Hair follicle dermal papilla cell (primary cell): ENCODE measurements at places on chromosomes 2 and 18. TPM values are rescaled to one million over a fixed set of nuclear protein-coding genes. Genes with fewer than 3 reads are reported as not detected.

The ZNF396 gene
- 1.1 and 1.2 TPM in 2 replicates for total RNA-seq

The SLC16A14 gene
- under 0.01 TPM in 1 of 2 replicates, not detected in the other for total RNA-seq

The SESTD1 gene
- 27.6 and 33.1 TPM in 2 replicates for total RNA-seq

The ALK gene
- total RNA-seq, result 0.12 and 0.16 TPM in 2 replicates

The MYOM1 gene
- 0.32 and 0.36 TPM in 2 replicates for total RNA-seq

The RAPGEF4 gene
- 0.61 and 2.8 TPM in 2 replicates for total RNA-seq

The DSC2 gene
- total RNA-seq, result 0.12 and 0.32 TPM in 2 replicates

The LRRTM4 gene
- total RNA-seq, result not detected in 2 replicates

The KCNG2 gene
- total RNA-seq, result not detected in 2 replicates

The KCTD18 gene
- 26.1 and 26.8 TPM in 2 replicates for total RNA-seq

The CSRNP3 gene
- total RNA-seq, result 1.2 and 1.6 TPM in 2 replicates

The SLC9A2 gene
- not detected in 2 replicates for total RNA-seq

The RGPD3 gene
- total RNA-seq, result 0.32 and 0.49 TPM in 2 replicates

The DSG1 gene
- not detected in 2 replicates for total RNA-seq

The MOGAT1 gene
- total RNA-seq, result not detected in 2 replicates

The PRSS56 gene
- not detected in 2 replicates for total RNA-seq

The MTIF2 gene
- 26.4 and 27.3 TPM in 2 replicates for total RNA-seq

The AFTPH gene
- 26.5 and 30.3 TPM in 2 replicates for total RNA-seq

The SH3YL1 gene
- total RNA-seq, result 47.1 and 51.0 TPM in 2 replicates

The SP3 gene
- 128 and 155 TPM in 2 replicates for total RNA-seq

The CHRNG gene
- not detected in 2 replicates for total RNA-seq
